Activated CD8-positive, alpha-beta memory T cell treated with anti-CD3 and anti-CD28 coated beads for 1 hour (primary cell): ENCODE measurements at places on chromosomes 12 and 14.

DNA sequence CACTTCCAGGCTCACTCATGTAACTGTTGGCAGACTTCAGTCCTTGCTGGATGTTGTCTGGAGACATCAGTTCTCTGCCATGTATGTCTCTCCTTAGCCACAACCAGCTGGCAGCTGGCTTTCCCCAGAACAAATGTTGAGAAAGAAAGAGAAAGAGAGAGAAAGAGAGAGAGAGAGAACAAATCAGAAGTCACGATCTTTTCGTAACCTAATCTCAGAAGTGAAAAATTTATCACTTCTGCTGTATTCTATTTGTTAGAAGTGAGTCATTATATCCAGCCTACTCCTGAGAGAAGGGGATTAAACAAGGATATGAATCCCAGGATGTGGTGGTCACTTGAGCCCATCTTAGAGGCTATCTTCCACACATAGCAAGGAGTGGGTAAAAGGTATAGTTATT, 101.2 kb downstream of the BTG1 start:
- DNase-seq: no peak

- DNase-seq: no peak
These were observed 188.7 kb upstream of the TMEM260 start for GRCh38 chr14:56390859-56391258.

DNA sequence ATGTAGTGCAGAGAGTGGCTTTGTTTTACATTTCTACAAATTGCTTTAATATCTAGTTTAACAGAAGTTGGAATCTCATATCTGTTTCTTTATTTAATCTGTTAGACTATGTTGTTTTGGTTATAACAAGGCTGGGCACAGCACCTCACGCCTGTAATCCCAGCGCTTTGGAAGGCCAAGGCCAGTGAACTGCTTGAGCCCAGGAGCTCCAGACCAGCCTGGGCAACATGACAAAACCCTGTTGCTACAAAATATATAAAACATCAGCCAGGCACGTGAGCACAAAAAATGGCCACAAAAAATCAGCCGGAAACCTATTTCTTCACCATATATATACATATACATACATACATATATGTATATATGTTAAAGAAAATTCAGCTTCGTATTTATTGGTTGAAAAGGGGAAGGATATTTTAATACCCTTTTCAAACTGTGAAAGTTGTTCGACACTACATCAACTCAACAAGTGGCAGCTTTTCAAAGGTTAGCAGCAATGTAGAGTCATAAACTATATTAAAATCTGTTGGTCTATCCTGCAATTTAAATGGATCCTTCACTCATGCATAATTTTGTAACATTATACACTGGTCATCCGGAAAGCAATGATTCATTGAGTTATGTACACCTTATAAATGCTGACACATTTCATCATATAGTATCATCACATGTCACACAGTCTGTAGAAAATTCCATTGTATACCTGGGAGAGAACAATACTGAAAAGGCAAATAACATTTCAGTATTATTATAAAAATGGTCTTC, 7.1 kb downstream of the NR2C1 start:
- no peak for DNase-seq

- no peak for DNase-seq
These were observed 8.7 kb upstream of the GPR19 start for GRCh38 chr12:12704593-12705230.

DNA sequence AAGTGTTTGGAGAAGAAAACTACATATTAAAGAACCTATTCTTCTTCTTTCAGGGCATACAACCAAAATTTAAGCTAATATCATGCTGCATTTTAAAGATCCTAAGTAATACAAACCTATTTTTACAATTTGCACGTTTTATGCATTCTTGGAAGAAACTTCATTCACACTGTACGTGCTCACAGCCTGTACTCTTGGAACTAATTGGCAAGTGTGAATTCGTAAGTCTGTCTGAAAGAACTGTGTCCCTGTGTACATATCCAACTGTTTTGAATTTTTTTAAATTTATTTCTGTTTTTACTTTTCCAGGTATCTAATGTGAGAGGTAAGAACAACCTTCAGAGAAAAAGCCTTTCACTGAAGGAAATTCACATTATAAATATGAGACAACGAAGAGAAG, 347.0 kb downstream of the MDGA2 start:
- no peak for DNase-seq

- DNase-seq: no peak
These were observed 271.6 kb upstream of the RTL1 start for GRCh38 chr14:101174980-101175606.

DNA sequence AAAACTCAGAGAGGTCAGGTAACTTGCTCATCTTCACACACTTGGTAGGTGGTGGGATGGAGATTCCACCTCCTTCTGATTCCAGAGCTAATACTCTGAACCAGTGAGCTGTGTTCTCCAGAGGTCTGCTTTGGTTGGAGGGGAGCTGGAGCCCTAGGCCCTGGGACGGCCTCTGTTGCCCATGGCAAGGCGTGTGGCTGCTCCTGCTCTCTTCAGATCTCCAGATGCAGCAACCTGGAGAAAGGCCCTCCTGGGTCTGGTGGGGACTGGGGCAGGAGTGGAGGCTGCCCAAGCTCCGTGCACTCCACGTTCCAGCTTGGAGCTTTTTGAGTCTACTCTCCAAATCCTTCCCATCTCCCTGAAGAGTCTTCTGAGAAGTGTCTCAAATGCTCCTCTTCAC, 10.7 kb downstream of the CCND2 start:
- no peak for DNase-seq

GRCh38 chr14:98177551-98177950, 1094.4 kb downstream of the BCL11B start:
- no peak for DNase-seq

- DNase-seq: no peak
These were observed 343.7 kb upstream of the FKBP4 start for GRCh38 chr12:2451025-2451424.

DNA sequence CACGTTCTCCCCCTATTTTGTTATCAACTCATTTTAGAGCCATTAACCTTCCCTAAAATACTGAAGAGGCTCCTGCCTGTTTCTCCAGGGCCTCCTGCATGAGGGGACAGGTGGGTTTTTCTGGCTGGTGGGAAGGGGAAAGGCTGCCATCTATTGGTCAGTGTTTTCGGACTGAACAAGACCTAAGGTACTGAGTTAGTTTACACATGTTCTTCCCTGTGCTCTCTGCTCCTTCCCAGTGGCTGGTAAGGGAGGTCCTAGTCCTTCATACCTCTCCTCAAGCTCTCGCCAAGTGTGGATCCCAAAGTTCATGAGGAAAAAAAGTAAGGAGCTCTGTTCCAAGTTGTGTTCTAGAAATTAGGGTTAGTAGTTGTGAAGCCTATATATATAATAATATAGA, 357.5 kb downstream of the FSCB start:
- DNase-seq: no peak

DNA sequence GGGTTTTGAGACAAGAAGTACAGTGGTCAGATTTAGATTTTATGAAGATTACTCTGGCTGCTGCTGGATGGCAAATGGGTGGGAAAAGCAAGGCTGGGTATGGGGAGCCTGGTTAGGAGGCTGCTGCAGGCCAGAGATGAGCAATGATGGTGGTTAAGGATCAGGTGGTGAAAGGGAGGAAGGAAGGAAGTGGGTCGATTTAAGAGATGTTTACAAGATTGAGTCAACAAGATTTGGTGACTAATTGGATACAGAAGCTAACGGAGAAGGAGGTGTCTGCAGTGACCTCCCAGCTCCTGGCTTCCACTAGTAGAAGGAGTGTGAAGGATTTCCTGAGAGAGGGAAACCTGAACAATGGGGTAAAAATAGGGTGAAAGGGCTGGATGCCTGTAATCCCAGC, 18.7 kb downstream of the NOS1 start:
- DNase-seq: no peak

DNA sequence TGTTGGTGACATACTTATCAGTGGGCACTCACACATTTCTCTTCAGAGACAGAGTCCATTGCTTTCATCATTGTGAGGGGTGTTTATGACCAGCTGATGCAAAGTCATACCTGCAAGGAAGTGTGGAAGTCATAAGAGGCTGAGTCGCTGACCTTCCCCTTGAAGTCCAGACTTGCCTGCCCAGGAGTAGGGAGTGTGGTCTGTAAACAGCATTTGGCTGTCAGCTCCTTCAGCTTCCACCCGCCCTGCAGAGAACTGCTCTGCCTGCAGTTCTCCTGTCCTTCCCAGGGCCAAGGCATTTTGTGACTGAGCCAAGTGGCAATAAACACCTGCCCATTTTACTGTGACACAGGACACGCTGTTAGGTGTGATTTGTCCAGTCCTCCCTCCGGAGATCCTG, 801.3 kb downstream of the BCL11B start:
- DNase-seq: no peak

- no peak for DNase-seq
These were observed 45.9 kb upstream of the GSG1 start for GRCh38 chr12:13149411-13149810.

GRCh38 chr12:21001778-21002177, 129.2 kb upstream of the SLCO1B1 start:
- DNase-seq: no peak

GRCh38 chr14:75636100-75636692, 24.5 kb downstream of the ERG28 start:
- no peak for DNase-seq

GRCh38 chr12:107415071-107415470, 270.5 kb upstream of the PWP1 start:
- no peak for DNase-seq

- no peak for DNase-seq
These were observed 20.4 kb downstream of the DLK1 start for GRCh38 chr14:100747021-100747586.

- DNase-seq: no peak
These were observed 36.6 kb downstream of the DCAF4 start for GRCh38 chr14:72962829-72963312.

DNA sequence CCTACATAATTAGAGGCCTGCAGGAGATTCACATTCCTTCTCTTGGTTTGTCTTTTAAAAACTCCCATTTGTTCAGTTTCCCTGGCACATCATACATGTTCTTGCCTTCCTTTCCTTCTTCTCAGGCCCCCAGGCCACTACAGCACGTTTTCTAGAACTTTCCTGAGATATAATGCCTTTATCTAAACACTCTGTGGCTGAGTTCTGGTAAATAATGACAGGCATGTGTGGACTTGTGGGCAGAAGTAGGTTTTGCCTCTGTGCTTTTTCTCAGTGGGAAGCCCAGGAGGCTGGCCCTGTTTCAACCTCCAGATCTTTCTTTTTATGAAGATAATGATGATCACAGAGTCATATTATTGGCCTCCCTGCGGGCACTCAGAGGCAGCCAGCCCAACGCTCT, 117.2 kb downstream of the TMX1 start:
- DNase-seq: no peak

DNA sequence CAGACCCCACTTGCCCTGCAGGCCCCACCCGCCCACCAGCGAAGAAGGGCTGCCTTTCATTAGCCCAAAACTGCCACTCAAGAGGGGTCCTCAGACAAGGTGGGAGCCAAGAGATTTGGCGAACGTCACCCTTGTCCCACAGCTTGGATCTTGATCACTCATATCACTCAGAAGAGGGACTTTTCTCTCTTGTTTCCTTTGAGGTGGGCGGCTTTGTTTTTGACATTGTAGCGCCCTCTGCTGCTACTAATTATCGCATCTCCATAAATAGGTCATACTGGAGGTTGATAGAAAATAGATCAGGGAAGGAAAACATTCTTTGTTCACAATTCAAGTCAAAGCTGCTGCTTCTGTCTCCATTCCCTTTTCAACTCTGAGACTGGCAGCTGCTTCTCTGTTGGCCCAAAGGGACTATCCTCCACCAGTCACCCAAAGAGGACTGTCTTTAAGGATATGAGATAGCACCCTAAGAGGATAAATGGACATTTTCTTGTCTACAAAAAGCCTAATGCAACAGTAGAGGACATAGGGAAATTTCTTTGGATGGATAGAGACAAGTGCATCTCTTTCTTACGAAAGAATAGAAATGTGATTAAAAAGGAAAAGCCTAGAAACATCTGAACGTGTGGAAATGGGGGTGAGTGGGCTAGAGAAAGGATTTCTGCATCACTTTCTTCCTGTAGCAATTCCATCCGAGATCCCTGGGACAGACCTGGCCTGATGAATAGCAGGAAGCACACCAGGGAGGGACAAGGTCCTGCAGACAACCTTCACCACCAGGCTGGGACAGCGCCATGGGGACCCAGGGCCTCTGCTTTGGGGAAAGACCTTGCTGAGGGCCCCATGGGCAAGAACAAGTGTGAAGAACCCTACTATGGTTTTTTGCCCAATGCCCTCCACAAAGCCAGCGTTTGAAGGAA, 115.8 kb downstream of the DAD1 start:
- no peak for DNase-seq
